Caki2 (cell line): ENCODE measurements at places on chromosomes 16 and 17.

DNA sequence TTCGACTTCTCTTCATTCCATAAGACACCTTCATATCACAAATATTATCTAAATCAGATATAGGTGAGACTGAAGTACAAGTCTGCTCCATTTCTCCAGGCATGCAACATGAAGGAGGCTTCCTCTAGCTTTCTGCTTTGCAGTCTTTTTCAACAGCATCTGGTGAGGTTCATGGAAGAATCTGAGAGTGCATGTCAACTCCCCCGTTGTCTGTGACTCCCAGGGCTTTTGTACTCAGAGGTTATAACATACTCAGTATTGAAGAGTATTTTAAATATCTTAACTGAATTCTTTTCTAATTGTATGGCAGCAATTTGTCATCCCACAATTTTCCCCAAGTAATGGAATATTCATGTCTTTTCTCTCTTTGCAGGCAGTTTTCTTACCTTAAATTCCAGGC is 448.7 kb downstream of the CDH8 start:
- DNase-seq, result no peak

DNA sequence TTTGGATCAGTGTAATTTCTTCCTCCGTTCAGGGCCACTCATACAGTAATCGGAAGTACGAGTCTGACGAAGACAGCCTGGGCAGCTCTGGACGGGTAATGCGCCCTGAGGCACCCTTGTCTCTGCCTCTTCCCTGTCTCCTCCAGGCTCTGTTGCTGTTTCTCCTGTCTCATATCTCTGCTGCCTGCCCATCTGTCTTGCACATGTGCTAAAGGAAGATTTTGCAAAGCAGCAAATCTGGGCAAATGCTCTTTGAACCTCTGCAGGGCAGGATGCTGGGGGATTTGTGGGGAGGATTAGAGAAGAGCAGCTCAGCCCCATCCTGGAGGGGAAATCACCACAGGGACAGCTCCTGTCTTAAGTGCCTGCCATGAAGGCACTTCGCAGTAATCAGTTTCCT is 32.4 kb upstream of the POLR3E start:
- DNase-seq, result no peak

GRCh38 chr17:21210411-21211076 is 3.4 kb downstream of the TMEM11 start:
- DNase-seq, result no peak

- DNase-seq, result no peak
These were observed 17.7 kb upstream of the ZNF594 start for GRCh38 chr17:5209396-5209795.

DNA sequence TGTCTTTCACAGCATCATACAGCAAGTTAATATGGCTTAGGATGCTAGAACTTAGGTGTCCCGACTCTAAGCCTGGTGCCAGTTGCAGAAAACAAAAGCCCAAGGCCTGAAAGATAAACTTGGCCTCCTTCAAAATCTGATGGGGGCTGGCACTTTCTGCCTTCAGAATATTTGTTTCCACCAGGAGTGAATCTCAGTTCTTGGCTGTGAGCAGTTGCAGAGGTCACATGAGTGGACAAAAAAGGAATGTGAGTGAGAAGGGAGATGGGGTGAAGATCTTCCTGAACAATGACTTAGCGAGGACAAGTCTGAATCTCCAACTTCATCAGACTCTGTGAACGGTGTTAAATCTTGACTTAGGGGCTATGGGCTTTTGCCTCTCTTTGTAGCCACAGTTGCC is 46.6 kb downstream of the HOXB1 start:
- DNase-seq, result no peak

- no peak for DNase-seq
These were observed 25.8 kb downstream of the USP10 start for GRCh38 chr16:84725481-84726078.

DNA sequence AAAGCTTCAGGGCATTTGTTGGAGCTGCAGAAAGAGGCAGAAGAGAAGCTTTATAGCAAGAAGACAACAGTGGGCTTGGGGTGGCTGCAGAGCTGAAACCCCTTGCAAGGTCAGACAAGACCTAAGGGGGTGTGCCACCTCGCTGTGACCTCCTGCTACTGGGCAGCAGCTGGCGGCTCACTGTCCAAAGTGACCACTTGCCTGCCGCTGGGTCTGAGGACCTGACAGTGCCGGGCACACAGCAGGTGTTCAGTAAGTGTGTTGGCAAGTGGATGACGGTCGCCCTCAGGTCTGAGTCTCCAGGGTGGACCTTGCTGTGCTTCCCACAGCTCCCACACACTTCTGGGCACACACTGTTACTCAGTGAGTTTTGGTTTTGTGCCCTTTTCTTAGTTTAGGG is 336.5 kb downstream of the C16orf95 start:
- DNase-seq, result no peak

- DNase-seq, result peak; percentile 2
These were observed 145.3 kb downstream of the FOXL1 start for GRCh38 chr16:86723689-86724088.

DNA sequence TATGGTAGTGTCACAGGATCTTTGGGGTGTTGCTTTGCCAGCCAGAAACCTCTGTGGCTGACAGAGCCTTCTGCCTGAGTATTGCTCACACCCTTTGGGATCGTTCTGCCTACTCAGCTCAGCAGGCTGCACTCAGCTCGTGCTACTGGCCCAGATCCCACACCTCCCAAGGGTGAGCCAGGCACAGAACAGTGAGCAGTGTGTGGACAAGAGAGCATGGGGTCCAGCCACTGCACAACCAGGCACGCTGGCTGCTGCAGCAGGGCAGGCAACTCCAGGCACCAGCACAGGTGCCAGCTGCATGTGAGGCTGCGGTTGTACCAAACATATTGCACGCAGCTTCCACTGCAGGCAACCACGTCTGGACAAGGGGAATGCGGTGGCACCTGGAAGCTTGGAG is 84.9 kb downstream of the CYB561 start:
- no peak for DNase-seq

DNA sequence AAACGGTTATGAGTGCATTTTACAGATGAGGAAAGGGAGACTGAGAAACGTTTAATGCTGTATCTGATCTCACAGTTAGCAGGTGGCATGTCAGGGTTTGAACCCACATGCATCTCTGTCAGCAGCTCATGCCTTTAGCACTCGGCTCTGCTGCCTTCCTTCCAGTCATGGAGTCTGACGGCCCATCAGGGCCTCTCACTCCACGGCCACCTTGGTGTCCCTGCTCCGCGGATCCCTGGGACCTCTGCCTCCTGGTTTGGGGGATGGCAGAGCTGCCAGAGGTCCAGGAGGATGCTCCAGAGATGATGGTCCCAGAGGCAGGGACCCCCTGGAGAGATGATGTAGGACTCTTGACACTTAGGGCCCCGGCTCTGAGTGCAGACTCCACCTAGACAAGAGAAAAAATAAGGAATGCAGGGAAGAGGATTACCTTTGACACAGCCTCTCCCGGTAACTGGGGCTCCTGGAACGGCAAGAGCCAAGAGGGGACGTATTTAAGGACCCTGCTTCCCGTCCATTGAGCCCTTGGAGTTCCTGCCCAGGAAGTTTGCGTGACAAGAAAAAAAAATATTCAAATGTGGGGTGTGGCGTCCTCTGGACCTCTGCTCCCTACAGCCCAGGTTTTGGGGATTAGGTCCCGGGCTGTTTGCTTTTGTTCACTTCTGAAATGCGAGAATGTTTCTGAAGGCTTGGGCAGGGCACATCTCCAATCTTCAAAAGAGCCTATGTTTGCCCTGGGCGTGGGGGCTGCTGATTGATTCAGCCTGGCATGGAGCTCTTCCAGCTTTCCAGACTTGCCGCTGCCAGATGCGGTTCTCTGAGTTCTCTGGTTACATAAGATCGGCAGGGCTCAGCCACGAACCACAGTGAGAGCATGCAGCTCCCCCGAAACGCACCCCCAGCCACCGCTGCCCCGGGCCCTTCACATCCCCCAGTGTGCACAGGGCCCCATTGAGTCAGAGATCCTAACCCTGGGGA is at the start of gene ALDH3A1:
Gene ALDH3A1, minus strand, starts transcription at position 470 of the 978 bp plus-strand sequence. CDS start 3,169 bp downstream, outside the sequence.
- DNase-seq, result no peak

GRCh38 chr17:36665417-36665816 is 64.0 kb downstream of the MRM1 start:
- peak; percentile 72 for DNase-seq

DNA sequence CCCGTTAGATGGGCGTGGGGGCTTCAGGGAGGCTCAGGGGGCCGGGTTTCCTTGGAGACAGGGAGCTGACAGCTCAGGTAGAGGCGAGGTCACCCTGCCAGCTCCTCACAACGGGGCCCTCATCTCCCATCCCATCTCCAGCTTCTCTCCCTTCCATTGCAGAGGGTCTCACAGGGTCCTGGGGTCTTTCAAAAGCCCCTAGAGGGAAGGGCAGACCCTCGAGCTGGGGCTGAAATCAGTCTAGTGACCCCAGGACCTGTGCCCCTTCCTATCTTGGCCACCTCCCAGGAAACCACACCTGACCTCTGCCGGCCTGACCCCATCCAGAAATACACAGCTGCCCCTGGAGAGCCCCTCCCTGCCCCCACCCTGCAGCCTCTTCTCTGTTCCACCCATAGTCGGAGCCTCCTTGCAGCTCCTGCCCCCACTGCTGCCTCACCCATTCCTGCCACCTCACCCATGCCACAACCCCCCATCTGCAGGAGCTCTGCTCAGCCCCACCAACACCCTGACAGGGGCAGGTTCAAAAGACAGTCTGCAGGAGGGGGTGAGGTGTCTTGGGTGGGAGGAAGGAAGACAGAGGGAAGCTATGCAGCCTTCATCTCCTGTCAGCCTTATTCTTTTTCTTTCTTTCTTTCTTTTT is 23.4 kb downstream of the PIK3R5 start:
- no peak for DNase-seq

- DNase-seq, result no peak
These were observed 11.9 kb downstream of the TVP23A start for GRCh38 chr16:10806698-10807097.
